ENCODE measurements at places on chromosomes 2 and 18.

GRCh38 chr2:169472249-169472648, 7.0 kb upstream of the BBS5 start:
- DNase-seq, result no peak

DNA sequence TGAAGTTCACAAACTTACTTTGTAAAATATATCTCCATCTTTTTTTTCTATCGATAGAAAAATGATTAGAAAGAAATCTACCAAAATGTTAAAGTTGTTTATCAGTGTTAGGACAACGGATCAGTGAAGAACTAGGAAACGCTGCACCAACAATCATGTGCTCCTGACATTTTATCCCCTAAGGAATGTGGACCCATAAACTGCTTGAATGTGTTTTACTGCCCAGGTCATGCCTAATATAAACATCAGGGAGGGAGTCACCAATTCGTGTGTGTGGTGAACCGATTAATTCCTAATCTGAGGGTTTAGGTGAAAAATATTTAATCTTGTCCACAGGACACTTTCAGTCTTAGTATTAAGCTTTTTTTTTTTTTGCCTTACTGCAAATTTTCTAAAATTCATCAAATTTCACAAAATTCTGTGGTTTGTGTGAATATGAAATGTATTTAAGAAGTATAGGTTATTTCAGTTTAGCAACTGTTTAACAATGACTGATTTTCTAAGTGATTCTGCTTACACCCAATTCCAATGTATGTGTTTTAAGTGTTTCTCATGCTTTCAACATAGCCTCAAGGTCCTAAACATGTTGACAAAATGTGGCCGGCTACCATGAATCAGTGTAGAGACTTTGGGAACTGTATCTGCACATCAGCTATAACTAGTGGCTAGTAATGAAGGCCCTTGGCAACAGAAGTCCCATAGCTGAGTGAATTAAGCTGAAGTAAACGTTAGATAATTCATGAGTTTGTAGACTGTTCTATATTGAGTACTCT, 11.1 kb upstream of the KIDINS220 start:
- no peak for DNase-seq

GRCh38 chr2:152558158-152558984, 158.9 kb downstream of the PRPF40A start:
- no peak for DNase-seq

DNA sequence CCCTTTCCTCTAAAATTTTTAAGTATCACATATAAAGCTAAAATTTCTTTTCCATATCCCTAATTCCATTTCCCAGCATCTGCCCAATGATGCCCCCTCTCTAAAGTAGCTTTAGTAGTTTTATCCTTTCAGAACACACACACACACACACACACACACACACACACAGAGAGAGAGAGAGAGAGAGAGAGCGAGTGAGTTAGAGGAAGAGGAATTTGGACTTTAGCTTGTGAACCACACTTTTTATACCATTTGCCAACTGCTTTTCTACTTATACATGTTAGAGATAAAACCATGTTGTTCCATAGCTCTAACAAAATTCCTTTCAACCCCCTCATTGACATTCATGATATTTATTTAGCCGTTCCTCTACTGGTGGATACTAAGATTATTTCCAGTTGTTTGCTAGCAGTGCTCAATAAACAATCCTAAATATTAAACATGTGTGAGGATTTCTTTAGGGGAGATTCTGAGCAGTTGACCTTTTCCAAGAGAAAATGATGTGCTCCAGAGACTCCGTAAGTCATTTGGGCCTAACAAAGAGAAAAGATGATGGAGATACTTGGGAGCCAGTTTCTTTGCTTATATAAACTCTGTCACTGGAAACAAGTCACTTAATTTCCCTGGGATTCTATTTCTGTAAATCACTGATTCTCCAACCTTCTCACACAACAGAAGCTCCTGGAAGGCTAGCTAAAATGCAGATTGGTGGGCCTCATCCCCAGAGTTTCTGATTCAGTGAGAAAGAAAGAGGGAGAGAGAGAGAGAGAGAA, 229.7 kb upstream of the SP5 start:
- no peak for DNase-seq

DNA sequence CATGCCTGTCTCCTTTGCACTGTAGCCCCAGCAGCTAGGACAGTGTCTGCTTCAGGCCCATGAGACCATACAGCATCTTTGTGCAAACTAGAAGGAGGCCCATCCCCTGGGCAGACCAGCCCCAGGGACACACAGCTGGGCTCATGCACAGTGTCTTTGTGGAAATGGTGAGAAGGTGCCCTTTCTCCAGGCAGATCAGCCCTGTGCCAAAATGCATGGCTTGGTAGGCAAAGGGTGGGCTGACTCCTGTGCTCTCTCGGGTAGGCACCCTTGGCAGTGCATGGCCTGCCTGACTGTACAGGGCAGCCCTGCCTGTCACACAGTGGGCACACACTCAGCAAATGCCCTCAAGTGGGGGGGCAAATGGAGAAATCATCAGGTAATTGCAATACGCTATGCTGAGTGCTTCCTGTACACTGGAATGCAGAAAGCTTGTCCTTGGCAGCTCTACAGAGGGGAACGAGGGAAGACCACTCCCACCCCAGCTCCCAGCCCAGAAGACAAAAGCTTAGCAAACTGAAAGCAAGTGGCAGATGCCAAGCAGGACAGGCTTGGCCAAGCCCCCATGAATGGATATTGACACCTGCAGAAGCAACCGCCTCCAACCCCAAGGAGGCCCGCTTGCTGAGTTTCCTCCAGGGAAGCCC, 21.6 kb downstream of the TNS1 start:
- DNase-seq, result no peak

DNA sequence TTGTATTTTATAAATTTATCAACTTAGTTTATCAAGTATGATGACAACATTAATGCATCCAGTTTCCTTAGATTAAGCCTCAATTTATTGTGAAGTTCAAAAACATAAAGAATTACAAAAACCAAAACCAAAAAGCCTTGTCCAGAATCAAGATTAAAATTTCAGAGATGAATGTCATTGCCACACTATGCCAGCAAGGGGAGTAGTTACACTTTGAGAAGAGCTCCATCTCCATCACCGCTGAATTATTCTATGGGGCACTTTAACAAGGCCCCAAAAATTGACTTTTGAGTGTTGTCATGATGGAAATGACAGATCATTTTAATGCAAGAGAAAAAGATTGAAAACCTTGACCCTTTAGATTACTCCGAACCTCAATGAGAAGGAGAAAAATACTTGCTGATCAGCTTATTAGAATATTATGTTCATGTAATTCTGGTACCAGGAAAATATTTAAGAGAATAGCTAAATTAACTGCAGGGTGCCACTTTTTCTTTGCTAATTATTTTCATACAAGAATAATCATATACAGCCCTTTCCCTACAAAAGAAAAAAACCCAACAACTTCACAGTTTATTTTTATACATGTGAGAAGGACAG, 152.5 kb upstream of the AQP4 start:
- no peak for DNase-seq

DNA sequence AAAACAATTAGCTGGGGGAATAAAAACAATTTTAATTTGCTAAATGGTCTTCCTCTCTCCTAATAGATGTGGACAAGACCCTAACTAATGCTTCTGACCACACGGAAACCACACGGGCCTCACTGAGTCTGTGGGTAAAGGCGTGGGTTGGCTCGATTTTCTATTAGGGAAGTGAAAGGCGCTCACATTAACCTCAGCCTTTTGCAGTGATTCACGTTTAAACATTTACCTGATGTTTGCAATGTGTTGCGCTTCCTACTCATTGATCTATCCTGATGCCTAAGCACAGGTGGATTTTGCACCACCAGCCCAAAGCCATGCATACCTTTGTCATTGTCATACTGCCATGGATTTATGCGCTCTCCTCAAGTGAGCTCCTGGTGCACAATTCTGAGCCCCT, 35.6 kb upstream of the NRP2 start:
- no peak for DNase-seq

DNA sequence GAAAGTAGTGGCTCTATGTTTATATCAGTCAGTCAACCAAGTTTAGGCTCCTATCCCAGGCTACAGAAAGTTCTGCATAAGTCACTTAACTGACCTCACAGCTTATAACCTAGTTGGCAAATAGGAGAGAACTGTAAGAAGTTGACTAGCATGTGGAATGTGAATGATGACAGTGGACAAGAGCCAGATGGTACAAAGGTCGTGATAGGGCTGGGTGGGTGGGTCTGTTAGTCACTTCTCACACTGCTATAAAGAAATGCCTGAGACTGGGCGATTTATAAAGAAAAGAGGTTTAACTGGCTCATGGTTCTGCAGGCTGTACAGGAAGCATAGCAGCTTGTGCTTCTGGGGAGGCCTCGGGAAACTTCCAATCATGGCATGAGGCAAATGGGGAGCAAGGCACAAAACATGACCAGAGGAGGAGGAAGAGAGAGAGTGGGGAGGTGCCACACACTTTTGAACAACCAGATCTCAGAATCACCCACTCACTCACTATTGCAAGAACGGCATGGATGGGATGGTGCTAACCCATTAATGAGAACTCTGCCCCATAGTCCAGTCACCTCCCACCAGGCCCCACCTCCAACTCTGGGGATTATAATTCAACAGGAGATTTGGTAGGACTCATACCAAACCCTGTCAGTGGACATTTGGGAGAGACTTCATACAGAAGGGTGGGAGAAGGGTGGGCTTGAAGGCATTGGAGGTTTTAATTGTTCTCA, 68.8 kb downstream of the LTBP1 start:
- no peak for DNase-seq

DNA sequence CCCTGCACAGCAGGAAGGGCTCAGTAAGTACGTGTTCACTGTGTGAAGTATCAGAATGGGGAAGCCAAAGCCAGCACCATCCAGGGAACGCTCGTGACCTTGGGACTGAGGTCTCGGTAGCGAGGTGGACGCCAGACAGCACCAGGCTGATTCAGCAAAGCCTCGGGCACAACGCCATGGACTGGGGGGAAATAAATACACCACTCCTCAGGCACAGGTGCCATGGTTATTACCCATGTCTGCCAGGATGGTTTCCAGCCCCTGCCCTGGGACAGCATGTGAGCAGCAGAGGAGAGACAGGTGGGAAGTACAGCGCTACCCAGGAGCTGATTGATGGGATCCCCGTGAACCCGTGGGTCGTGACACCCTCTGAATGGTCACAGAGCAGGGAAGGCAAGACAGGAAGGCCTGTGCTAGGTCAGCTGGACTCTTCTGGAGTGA, 53.0 kb downstream of the REEP1 start:
- DNase-seq, result no peak

- no peak for DNase-seq
Measured at GRCh38 chr18:5097116-5097703, 99.8 kb downstream of the AKAIN1 start.

DNA sequence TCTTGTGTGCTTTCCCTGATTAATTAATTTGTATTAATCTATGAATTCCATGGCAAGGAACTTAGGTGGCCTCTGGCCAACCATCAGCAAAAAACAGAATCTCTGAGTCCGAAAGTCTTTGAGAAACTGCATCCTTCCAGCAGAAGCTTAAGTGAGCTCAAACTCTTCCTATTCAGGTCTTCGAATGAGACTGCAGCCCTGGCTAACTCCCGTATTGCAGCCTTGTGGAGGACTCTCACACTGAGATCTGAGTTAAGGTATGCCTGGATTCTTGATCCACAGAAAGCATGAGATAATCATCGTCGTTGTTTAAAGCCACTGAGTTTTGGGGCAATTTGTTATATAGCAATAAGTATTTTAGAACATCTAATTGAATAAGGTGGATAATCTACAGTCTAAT, 1143.9 kb upstream of the NXPH2 start:
- DNase-seq, result no peak

DNA sequence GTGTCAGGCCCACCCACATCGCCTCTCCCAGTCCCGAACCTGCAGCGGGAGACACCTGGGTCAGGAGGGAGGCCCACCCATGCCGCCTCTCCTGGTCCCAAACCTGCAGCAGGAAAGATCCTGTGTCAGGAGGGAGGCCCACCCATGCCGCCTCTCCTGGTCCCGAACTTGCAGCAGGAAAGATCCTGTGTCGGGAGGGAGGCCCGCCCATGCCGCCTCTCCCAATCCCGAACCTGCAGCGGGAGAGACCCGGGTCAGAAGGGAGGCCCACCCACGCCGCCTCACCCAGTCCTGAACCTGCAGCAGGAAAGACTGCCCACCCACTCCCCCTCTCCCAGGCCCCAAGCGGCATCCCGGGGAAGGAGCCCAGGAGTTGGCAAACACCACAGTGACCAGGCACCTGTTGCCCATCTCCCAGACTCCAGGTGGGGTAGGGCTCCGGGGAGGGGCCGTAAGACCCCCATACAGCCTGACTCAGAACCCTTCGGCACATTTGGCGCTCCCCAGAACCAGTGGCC, 7.8 kb downstream of the SLC66A2 start:
- no peak for DNase-seq

- DNase-seq, result no peak
Measured at GRCh38 chr2:183037074-183037552, 1.1 kb downstream of the NCKAP1 start.

DNA sequence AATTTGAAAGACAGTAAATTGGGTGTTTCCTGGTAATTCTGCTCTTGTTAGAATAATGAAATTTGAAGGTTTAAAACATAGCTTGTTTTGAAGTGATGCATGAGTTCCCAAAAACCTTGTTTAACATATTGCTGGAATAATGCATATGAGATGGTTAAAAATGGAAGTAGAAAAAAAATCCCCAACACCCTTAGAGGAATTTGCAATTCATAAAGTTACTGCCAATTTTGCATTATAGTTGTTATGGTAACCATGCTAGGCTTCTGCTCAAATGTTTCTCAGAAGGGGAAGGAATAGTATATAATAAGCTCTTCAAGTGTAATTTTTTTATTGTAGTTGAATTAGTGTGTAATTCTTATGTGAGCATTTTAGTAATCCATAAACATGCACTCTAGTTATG, 49.1 kb downstream of the FASTKD2 start:
- no peak for DNase-seq

GRCh38 chr18:38948436-38948835, 1382.8 kb upstream of the CELF4 start:
- DNase-seq, result no peak

GRCh38 chr2:1341404-1342120, 71.7 kb upstream of the TPO start:
- DNase-seq, result no peak

DNA sequence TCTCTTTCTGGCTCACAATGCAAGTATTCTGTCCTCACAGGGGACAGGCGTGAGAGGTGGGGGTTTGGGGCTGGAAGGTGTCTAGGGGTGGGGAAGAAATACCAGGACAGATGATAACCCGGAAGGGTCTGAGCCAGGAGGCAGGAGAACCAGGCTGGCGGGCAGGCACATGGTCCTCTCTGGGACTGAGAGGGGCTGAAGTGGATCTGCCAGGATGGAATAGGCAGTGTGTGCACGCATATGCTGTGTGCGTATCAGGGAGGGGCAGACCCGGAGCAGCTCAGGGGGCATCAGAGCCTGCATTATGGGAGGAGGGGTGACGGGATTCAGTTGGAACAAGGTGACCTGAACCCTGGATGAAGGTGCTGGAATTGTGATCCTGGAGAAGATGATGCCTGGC, 157.3 kb downstream of the DYSF start:
- no peak for DNase-seq

DNA sequence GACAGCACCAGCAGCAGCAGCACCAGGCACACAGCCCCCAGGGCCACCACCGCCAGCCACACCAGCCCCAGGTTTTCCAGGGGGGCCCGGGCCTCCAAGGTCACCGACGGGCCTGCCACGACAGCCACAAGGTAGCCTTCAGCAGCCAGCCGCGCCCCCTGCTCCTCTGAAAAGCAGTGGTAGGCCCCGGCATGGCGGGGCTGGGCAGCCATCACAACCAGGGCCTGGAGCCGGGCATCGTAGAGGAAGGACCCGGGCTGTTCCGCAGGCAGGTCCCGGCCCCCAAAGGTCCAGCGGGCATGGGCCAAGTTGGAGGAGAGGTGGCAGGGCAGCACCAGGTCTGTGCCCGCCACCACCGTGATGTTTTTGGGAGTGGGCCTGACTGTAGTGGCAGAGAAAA, 3.3 kb upstream of the ANKRD39 start:
- no peak for DNase-seq

GRCh38 chr2:181680055-181680936, at the start of gene NEUROD1:
Gene NEUROD1 (minus strand): TSS chr2:181680517. CDS start chr2:181678860, 1,657 bp downstream.
- DNase-seq, result no peak
